ENCODE measurements at places on chromosomes 12 and 14. TPM values are rescaled to one million over a fixed set of nuclear protein-coding genes. Genes with fewer than 3 reads are reported as not detected.

GRCh38 chr12:131896811-131897270, 2.4 kb downstream of the ULK1 start:
- no peak for DNase-seq

DNA sequence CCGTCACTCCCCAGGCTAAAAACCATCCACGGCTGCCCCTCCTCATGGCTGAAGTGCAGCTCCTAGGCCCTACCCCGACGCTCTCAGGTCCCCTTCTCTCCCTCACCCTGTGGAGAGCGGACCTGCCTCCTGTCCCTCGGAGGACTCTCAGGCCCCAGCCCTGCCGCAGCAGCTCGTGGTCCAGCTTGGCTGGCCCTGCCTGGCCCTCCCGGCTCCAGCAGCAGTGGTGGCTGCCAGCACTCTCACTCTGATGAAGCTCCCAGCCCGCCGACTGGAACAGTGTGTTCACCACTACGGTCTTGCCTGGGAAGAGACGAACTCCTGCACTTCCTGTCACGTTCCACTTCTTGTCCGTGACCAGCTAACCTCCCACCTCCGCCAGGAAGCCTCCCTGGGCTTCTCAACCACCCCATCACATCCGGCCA, 11.1 kb downstream of the BAG5 start:
- DNase-seq = no peak

- DNase-seq = no peak
Observed at GRCh38 chr14:52429451-52429850, 115.3 kb downstream of the PTGER2 start.

DNA sequence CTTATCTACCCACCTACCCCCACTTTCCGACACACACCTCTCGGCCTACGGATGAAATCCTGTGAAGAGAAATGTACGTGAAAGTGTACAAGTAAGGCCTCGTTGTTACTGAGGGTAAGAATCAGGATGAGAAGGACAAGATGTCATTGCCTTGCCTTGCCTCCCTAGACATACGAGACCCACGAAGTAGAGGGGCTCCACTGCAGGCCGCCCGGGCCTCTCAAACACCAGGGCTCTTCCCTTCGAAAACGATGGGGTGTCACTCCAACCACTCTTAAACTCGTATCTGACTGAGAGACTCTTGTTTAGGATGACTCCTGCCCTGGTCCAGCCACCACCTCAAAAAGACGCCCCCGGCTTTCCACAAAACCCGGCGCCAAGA, 498 bp downstream of the RACGAP1 start:
- no peak for DNase-seq

GRCh38 chr14:81275305-81276072, 54.7 kb upstream of the GTF2A1 start:
- peak; percentile 12 for DNase-seq

DNA sequence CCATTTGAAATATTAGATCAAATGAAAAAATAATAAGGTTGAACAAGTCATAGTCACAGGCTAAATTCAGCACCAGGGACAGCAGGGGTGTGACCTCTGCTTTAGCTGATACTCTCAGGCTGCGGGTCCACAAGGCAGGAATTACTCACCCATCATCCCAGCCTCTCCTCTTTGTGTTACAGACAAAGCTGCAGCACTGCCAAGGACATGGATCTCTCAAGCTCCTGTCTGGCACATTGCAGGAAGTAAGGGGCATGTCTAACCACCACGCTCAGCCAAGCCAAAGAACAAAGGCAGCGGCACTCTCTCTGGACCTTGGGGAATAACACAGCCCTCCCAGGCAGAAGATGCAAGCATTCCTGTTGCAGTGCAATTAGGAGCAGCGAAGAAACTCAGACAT, 783.8 kb downstream of the VRK1 start:
- no peak for DNase-seq

- no peak for DNase-seq
Observed at GRCh38 chr12:67944093-67944492, 45.2 kb upstream of the IFNG-AS1 start.

DNA sequence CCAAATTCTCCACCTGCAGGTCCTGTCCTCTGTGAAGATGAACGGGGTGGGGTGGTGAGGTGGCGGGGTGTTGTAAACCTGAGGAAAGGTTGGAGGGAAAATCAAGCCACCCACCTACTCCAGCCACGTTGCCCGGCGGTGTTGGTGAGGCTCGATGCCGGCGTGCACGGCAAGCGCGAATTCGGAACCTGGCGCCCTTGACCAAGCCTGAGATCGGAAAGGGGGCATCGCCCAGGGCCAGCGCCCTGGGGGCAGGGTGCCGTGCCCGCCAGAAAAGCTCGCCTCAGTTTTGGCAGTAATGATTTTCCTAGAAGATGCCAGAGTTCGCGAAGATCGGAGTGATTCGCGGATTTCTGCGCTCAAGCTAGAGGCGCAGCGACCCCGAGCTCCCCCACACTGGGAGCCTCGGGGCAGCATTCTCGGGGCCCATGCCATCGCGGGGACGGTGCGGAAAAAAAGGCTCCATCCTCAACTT, 817 bp downstream of the STXBP6 start:
- no peak for DNase-seq

- DNase-seq = no peak
Observed at GRCh38 chr12:109779382-109779781, 53.8 kb downstream of the TRPV4 start.

DNA sequence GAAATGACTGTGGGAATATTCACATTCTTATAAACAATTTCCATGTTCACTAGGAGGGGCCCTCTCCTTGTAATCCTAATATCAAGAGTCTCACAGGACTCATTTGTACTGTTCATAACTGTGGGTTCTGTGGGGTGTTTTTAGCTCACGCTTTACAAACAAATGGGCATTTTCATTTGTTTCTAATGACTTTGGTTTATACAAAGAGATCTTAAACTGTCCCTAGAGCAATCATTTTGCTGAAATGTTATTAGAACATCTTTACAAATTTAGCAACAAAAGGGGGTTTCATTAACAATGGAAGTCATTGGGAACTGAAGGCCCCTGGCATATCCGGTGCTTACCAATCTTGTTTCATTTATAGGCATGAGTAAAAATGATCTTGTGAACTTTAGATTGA, 370.5 kb downstream of the TRHDE start:
- DNase-seq = no peak

- no peak for DNase-seq
Observed at GRCh38 chr14:49982082-49982481, 89.2 kb downstream of the ARF6 start.

DNA sequence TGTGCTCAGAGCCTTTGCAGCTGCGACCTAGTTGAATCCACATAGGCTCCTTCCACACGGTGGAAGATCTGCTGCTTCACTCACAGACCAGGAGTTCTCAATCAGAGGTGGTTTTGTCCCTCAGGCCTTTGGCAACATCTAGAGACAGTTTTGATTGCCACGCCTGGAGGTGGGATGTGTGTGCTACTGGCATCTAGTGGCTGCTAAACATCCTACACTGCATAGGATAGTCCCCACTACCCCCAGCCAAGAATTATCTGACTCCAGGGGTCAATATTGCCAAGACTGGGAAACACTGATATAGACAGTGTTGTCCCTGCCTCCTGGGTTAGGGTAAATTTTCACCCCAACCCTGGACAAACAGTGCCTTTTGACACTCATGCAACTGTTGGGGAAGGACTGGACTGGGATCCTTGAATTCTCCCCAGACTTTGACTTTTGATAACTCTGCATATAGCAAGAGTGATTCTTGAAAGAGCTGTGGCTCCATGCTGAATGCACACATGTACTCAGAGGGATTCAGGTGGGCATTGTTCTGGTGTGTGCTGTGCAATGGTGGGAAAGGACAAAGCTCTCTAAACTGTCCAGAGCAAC, 39.8 kb downstream of the BAZ2A start:
- DNase-seq = peak; percentile 47

GRCh38 chr12:97921979-97922722, 459.5 kb downstream of the RMST start:
- no peak for DNase-seq

DNA sequence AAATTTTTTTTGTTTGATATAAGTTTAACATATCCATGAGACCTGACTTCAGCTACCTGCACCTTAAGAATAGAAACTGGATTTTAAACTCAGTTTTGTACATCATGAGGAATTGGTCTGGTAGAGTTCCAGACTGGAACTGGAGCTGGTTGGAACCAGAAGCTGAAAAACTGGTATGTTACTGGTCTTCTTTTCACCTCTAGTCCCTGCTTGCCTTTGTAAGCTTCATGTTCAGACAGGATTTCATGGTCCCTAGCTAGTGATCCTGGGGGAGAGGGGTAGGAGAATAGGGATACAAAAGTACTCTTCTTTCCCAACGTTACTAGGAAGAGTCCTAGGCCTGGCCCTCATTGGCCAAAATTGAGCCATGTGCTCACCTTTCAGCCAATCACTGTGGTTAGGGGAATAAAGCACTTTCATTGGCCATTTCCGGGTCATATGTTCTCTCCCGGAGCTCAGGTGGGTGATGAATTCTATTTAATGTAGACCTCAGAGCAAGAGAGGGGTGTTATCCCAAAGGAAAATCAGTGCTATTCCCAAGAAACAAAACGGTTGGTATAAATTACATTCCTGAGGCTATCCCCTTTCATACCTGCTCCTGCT, 36.9 kb upstream of the APPL2 start:
- DNase-seq = no peak

DNA sequence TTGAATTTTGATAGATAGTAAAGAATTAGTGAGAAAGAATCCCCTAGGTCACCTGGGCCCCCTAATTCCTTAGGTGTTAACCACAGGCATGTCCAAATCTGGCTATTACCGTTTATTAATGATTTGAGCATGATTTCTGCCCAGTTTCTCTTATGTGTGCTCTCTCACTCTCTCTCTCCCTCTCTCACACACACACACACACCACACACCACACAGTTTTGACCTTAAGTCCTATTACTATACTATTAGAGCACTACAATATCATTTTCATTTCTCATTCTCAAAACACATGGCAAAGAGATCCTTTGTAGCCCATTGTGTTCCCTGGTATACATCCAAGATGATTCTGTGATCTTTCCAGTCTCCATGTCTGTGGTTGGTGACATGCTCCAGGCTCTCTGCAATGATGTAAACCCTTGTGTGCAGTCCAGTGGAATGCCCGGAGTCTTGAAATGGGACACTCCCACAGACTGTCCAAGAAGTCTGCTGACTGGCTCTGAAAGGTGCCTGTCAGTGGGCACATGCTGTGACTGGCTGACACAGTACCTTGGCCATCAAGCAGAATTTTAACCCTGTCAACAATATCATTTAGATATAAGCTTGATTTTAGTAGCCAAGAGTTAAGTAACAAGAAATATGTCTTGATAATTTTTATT, 96.2 kb downstream of the FIGNL2 start:
- DNase-seq = no peak

GRCh38 chr12:132477017-132477702, 12.8 kb upstream of the FBRSL1 start:
- DNase-seq = no peak

DNA sequence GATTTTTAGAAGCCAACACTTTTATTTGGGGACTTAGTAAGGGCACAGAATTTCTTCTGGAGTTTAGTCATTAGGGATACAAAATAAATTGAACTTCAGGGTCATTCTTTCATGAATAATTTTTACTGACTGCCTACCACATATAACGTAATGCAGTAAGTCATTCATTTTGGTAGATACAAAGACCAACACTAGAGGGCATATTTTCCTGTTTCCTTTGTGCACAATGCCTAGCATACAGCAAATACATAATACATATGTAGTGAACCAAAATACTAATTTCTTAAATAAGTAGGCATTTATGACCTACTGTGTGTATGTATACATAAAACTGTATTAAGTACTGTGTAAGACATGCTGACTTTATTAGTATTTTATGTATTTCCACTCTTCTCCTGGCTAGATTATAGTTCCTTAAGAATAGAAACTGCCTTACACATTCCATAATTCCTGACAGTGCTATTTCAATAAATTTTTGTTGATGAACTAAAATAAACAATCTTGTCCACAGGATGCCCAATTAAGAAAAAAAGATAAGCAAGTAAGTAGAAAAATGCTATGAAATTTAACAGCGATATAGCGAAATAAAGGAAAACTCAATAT, 47.9 kb downstream of the PPP1R12A start:
- DNase-seq = peak; percentile 71

DNA sequence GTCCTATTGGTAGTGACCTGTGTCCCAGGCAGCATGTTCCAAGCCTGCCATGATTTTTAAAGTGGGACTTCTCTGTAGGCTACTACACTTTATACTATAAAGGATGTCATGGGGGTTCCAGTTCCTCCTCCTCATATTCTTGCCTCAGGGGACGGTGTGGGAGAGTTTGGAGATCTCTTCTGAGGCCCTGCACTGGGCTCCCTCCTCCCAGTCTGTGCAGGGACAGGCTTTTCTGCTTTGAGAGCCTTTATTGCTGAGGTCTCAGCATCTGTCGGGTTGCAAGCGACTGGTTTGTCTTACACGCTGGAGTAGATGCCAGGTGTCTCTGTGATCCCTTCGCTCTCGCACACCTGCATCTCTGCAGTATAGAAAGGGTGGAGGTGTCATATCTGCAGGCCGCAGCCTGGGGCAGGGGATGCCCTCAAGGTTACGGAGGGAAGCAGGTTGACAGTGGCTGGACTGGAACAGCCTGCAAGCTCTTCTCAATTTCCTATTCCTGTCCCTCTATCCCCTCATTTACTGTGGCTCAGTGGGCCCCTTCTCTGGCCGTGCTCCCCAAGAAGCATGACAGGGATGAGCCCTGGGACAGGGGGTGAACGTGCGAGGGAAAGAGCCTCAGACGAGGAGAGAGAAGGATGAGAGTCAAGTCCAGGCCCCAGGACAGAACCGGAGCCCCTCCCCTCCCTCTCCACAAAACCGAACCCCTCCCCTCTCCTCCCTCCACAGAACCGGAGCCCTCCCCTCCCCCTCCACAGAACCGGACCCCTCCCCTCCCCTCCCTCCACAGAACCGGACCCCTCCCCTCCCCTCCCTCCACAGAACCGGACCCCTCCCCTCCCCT, 51.3 kb downstream of the SLC6A12 start:
- DNase-seq = peak; percentile 34

- no peak for DNase-seq
Observed at GRCh38 chr12:17802657-17803641, 287.0 kb downstream of the RERGL start.

GRCh38 chr14:94795372-94795771, 25.5 kb upstream of the GSC start:
- no peak for DNase-seq

- DNase-seq = no peak
Observed at GRCh38 chr14:76769636-76770292, 8.5 kb downstream of the VASH1 start.

- no peak for DNase-seq
Observed at GRCh38 chr12:87779858-87780498, 249.2 kb downstream of the C12orf50 start.

GRCh38 chr14:61927520-61927919, 165.3 kb downstream of the SNAPC1 start:
- no peak for DNase-seq

Gene CLEC4D
- not detected for total RNA-seq

Gene FOXM1
- total RNA-seq = 1.6 TPM

Gene STRN3
- total RNA-seq = 33.3 TPM

Gene ACYP1
- total RNA-seq = 4.6 TPM

Gene PAX9
- total RNA-seq = not detected

Gene DEPDC4
- 0.20 TPM for total RNA-seq

Gene TPH2
- total RNA-seq = not detected

Gene EFS
- not detected for total RNA-seq

Gene CLECL1
- total RNA-seq = not detected
